ENCODE measurements at places on chromosomes 3 and 15.

DNA sequence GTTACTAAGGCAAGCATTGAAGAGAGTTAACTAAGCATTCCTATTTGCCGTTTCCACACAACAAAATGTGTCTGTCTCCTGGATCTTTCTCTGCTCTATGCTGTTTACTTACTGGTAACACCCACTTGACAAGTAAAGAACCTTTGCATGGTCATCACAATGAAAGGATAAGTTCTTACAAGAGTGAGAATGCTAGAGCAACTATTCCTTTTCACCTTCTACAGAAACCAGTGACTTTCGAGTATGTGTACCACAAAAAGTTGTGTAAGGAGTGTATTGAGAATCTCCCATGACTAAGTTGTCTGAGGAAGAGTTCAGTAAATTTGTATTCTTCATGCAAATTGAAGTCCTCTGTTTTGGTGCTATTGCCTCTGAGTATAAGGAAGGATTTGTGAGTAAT lies 10.8 kb downstream of the TIPARP start:
- no peak for DNase-seq

DNA sequence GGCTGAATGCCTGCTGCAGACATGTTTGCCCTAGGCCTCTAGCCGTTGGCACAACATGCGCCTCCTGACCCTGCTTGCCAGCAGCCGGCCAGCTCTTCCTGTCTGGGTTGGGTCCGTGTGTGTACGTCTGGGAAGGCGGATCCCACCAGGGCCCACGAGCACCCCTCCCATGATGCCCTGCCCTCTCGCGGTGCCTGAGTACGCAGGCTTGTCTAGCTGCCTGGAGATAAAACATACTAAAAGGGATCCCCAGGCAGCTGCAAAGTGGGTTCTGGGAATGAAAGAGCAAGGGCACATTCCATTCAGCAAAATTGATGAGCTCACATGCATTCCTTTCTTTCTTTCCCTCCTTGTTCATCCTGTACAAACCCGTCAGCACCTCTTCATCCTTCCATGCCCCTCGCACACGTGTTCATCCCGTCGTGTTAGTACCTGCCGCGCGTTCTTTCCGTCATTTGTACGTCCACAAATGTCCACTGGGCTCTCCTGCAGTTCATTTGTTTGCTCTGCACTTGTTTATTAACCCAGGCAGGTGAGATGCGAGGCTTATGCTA lies 74.3 kb downstream of the FBLN2 start:
- no peak for DNase-seq

DNA sequence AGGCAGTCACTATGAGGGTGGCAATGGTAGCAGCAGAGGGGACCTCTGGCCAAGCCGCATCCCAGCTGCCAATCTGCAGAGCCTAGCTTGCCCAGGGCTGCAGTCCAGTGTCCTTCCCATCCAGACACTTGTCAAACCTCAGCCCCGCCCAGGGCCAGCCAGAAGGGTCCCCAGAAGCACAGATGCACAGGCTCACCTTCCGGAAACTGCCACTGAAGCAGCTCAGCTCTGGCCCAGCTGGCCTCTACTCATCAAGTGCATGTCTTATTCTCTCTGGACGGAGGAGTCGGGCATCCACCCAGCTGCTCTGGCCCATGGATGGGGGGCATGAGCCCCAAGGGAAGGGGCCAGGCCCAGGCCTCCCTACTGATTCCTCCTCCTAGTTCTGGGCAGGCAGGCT lies 69.2 kb downstream of the DNAJB8 start:
- DNase-seq, result no peak

DNA sequence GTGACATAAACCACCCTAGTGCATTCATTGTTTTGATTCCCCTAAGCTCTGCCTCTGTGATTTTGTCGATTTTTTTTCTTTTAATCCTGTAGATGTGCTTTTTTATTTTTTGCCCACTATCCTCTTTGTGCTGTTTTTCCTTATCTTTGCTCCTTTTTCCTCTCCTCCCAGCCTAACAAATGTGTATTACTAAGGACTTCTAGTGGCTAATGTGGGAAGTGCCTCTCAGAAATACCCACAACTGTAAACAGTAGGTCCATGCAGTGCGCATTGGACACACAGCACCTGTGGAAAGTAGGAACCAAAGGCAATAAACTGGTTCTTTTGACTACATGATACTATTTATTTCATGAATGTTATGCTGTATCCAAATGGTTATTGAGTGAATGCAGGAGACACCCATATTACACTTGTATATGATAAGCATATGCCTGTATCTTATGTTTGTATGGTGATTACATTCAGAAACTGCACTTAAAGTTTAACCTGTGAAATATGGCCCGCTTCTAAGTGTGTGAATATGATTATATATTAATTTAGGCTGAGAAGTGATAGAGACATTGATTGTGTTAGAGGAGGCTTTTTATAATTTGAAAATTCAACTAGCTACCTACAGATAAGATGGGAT lies 147.8 kb downstream of the PLCL2 start:
- no peak for DNase-seq

DNA sequence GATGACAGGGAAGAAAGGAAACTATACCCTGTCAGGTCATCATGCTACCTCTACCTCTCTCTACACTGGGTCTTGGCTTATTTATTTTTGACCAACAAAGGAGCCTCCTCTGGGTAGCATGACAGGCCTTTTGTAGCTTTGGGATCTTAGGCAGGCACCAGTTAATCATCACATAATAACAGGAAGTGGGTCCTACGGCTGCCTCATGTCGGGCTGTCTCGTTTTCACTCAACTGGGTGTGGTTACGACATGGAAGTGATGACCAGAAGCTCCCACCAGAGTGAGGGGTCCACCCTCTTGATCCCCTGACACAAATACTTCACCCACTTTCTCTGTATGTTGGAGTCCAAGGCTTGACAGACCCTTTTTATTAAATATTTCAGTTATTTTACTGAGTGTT lies 105.3 kb downstream of the CD47 start:
- no peak for DNase-seq

DNA sequence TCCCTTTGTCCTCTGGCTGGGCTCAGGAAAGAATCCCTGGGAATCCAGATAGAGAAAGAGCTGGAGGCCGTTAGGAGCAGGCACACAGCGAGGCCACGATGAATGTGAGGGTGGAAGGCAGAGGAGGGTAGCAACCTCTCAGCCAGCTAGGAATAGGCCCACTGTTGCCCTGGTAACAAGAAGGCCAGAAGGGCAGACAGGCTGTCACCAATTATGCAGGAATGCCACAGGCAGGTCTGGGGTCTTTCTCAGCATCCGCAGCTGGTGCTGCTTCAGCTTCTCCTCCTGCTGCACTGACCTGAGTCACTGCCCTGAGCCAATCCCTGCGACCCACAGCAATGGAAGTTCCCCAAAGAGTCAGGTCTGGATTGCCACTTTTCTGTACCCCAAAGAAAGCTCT lies 62.8 kb upstream of the C3orf80 start:
- no peak for DNase-seq

- no peak for DNase-seq
Observed at GRCh38 chr3:67976663-67977062, 322.3 kb upstream of the SUCLG2 start.

- DNase-seq, result no peak
Observed at GRCh38 chr3:44654039-44654438, 5.5 kb downstream of the ZNF35 start.

DNA sequence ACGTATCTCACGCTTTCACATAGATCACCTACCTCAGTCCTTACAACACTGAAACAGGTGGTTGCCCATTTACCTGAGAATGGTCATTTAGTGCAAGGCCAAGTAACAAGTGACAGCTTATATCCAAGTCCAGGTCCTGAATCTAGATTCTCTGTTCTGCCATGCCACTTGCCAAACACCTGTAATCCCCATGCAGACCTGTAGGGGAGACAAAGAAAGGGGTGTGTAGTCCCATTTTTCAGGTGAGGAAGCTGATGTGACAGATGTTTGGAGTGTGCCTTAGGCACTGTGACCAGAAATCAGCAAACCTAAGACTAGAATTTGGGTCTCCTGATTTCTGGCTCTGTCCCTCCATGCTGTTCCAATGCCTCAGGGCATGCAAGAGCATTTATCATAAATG lies 12.7 kb downstream of the ZNF35 start:
- no peak for DNase-seq

DNA sequence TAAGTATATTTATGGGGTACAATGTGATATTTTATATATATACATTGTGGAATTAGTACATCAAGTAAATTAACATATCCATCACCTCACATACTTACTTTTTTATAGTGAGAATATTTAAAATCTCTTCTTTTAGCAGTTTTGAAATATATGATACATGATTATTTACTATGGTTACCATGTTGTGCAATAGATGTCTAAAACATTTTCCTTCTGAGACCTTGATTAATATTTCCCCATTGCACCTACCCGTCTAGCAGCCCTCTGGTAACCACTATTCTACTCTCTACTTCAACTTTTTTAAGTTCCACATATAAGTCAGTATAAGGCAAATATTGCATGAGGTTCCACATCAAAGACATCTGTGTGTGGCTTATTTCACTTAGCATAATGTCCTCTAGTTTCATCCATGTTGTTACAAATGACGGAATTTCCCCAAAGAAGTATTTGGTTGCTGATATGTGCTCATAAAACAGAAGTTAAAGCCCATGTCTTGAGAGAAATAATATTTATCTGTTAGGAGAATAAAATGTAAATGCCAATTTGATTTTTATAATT lies 29.6 kb upstream of the NFKBIZ start:
- no peak for DNase-seq

DNA sequence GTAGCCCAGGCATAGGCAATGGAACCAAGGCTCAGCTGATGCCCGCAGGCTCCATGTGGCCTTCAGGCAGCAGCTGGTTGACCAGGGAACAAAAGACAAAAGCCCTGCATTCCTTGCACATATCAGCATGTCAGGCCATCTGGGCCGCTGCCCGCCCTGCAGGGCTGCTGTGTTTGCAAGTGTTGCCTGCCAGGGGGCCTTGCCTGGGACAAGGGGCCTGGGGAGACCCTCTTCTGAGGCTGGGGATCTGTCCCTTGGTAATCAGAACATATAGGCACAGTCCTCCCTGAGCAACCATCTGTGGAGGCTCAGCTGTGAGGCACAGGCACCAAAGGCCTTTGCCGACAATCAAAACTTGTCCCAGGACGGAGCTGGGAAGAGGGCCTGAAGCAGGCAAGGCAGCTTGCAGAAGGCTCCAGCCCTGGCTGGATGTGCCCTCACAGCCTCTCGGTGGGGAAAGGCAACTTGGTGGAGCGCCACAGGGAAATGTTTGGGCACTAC lies 138.2 kb downstream of the TPRA1 start:
- DNase-seq, result no peak

DNA sequence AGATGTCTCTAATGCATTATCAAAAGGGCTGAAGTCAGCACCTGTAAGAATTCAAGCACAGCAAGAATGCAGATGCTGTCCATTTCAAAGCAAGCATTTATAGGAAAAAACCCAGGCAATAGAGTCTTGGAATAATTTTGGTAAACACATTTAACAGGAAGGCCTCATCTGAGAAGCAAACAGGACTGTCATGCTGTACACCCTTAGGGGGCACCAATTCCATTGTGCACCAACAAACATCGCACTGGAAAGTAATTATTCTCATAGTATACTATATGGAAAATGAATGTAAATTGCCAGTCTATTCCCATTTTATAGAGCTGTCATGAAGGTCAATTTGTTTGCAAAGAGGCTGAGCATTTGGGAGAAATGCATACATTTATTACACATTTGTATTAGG lies 247.3 kb upstream of the SUCLG2 start:
- DNase-seq, result no peak

- no peak for DNase-seq
Observed at GRCh38 chr15:33145447-33145846, 49.1 kb downstream of the FMN1 start.

- no peak for DNase-seq
Observed at GRCh38 chr15:69082554-69082953, 68.1 kb downstream of the NOX5 start.

GRCh38 chr3:69370156-69370883 lies 15.6 kb downstream of the FRMD4B start:
- peak; percentile 9 for DNase-seq

DNA sequence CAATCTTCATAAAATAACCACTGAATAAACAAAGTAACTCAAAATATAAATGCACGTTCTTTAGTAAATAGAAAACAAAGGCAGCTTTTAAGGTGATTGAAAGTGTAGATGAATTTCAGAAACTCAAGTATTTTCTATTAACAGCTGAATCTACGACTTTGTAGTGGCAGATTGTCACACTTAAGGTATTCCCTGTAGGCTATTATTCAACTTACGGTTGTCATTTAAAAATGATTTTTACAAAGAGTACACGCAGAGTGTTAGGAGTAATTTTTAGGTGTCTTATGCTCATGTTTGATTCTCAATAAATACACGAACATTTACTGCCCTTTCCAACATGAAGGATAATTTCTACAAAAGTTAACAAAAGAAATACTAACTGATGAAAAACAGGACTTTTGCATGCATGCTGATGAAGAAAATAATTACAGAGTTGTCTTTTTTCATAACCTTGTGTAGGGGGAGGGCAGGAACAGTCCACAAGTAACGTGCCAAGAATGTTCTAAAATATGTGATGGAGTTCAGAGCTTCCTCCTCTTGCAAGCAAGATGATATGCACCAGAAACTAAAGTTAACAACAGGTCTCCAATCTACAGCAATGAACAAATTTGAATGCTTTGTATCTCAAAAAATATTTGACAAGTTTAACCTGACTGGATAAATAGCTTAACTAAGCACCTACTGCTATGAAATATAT lies 16.7 kb downstream of the DCBLD2 start:
- DNase-seq, result no peak

- DNase-seq, result no peak
Observed at GRCh38 chr3:169145540-169146178, 517.9 kb downstream of the MECOM start.

GRCh38 chr3:171977860-171978259 lies 61.5 kb upstream of the FNDC3B start:
- DNase-seq, result no peak

DNA sequence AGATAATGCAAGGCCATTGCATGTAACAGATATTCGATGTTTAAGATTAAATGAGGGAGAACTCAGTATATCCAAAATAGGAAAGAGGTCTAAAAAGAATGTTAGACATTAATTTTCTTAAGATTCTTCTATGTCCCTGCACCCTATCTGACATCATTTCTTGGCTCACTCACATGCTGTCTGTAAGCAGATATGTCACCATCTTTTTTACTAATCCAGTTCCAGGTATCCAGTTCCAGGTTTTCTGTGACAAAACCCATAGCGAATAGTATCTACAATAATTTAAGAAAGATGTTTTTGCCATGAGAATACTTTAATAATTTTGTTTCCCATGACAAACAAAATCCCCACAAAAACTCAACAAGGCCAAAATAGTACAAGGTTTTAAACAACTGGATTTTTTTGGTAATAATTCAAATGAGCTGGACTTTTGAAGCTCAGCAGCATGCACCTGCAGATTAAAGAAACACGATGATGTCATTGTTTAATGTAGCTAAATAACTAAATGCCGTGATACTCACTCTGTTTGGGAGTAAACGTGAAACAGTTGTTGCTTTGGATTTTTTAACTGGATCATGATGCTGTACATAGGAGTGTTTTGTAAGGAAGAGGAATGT lies 867.6 kb downstream of the EPHA3 start:
- DNase-seq, result no peak

DNA sequence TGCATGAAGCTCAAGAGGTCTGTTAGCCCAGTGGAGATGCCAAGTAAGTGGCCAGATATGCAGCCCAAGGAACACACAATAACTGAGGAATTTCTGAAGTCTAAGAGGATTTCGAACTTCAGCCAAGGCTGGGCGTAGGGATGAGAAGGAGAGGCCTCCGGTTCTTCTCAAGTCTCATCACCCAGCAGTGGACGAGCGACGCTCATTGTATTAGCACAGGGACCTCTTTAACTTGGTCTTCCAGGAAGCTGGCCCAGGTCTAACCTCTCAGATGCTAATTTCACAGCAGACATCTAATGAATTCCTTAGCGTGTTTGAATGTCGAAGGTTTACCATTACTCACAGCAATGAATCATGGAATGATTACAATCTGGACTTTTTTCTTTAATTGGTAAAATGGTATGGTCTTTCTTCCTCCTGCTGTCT lies 85.0 kb downstream of the HES1 start:
- no peak for DNase-seq

Measured in stimulated activated CD8-positive, alpha-beta memory T cell treated with anti-CD3 and anti-CD28 coated beads, Interleukin-12 subunit alpha, Interleukin-12 subunit beta, amount 100 ng/mL, for 4 hours (primary cell).